Fibroblast of skin of left quadriceps (primary cell): ENCODE measurements at places on chromosomes 5 and 9.
A peak's percentile ranks its signal among the peaks of the same experiment; 100 is the strongest.

GRCh38 chr5:55608595-55609349 lies 74.0 kb upstream of the PLPP1 start:
- DNase-seq = no peak

DNA sequence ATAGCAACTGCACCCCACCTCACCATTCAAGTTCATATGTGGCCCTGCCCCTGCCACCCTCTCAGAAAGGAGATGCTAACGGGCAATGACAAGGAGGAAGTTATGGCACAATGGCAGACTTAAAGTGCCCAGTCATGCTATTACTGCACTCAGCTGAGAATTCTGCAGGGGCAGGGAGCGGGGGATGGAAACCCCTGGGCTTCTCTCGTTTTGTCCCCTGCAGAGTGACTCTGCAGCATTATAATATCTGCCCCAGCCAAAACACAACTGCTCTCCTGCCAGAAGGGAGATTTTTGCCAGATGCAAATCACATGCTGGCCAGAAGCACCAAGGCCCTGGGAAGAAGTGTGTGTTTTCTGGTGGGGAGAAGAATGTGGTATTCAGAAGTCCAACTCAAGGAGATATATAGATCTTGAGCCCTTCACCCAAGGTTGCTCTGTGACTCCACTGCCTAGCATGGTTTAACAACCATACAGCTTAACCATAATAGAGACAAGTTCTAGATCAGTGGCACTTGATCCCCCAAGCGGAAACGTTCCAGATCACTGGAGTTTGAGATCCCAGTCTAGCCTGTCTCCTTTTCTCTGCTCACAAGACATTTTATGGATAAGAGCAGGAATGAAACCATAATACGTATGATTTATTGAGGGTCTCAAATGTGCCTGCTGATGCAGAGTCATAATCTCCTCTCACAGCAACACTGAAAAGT lies 207.0 kb upstream of the MAP3K1 start:
- DNase-seq = no peak

DNA sequence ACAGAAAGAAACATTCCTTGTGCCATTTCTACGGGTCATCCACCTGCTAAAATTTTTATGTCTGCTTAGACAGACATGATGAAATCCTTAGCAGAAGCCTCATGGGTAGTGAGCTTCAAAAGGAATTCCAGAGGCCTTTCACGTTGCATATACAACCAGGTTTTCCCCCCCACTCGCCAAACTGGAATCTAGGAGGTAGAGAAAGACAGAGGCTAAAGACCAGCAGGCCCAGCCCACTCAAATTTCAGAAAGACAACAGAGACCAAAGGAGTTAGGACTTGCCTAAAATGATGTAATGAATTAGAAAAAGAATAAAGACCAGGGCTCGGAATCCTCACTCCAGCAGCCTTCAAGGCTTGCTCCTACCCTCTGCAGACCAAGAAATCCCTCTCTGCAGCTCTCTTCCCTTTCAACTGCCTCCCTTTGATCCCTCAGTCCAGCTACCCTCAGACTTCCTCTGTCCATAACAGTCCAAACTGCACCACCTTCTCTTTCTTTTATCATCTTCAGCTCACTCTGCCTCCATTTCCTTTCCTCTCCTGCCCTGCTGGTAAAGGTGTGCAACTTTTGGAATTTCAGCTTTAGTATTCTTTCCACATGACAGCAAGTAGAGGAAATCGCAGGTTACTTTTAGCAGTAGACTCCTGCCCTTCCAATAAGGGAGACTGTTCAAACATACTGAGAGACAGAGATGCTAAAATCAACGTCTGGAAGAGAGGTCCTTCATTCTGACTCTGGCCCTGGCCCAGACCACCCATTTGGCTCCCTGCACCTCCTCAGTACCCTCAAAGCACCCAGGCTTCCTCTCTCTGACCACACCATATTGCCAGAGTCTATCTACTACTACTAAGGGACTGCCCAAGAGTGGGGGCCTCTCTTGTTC lies 8.9 kb downstream of the B4GALT1 start:
- no peak for DNase-seq

GRCh38 chr5:1737790-1738405 lies 61.7 kb downstream of the MRPL36 start:
- DNase-seq = no peak

DNA sequence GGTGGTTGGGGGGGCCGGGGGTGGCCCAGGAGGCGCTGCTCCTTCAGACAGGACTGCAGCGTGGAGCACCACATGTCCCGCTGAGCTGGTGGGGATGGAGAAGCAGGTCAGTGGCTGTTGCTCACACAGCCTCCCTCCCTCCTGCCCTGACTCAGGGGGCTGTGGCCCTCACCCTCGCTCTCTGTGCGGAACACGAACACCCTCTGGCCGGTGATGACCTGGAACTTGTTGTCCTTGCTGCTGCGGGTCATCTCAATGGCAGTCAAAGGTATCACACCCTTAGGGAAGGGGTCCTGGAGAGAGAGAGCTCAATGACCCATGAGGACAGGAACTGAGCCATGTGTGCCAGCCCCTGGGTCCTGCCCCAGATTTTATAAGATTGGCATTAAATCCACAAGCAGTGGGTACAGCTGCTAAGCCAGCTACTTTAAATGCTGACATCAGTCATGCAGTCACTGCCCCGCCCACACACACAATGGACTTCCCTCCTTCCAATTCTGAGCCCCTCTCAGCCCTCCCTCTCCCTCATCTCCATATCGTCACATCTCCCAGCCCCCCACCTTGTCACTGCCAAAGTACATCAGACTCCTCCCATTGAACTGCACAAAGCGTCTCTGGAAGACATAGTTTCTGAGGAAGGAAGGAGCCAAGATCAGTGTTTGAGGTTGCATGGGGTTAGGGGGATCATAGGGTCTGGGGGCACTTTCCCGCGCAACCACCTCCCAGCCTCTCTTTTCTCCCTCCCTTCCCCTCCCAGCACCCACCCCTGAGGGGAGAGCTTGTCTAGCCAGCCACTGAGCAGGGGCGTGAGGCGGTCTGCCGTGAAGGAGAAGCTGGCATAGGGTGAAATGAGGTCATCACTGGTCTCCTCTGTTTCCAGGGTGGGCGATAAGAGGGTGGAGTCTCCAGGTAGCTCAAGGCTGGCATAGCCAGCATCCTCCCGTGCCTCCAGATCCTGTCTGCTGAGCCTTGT lies 8.9 kb downstream of the ARAP3 start:
- no peak for DNase-seq

DNA sequence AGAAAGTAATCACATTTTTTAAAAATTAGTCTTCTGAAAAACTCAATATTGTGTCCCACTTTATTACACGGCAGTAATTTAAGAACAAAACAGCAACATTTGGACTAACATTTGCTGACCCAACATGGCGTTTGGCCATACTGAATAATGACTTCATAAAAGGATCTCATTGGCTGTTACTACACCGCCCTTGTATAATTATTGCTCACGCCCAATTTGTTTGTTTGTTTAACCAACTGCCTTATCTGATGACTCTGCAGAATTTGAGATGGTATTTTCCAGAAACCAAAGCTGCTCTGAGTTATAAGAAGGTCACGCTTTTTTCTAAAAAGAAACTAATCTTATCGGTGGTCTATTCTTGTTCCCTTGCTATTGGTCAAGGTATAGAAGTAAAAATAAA lies 200.2 kb upstream of the TARS1 start:
- DNase-seq = no peak

GRCh38 chr5:149147676-149148075 lies 6.4 kb downstream of the ABLIM3 start:
- DNase-seq = no peak

DNA sequence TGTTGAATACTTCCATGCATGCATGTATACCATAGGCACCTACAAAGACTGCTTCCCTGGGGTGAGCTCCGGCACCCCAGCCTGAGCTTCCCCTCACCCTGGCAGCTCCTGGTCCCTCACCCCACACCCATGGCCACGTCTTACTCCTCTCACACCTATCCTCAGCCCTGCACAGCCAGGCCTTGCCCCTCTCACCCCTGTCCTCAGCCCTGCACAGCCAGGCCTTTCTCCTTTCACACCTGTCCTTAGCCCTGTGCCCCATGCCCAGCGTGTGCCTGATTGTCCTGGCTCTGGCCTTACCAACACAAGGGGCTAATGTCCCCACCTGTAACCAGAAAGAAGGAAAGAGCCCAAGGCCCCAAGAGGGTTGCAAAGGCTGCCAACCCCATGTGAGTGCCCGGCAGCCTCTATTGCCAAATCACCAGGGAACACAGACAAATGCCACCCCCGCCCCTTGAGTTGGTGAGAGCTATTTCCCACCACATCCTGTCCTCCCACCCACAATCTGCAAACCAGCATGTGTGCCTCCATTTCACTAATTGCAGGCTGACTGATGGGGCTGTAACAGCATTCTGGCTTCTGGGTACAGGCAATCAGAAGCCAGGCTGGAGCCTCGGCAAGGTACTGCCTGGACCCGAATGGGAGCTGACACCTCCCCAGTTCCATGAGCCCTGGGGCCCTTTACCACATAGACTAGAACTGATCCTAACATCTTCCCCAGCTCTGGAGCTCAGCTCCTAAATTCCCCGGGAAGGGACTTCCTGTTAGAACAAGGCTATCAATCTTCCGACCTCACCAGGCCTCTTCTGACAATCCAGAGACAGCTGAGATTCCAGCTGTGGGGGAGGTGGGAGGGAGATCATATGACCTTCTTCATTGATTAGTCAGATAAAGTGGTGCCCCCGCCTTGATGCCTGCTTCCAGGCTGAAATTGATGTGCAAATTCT lies 78.2 kb downstream of the FAM114A2 start:
- DNase-seq = peak; percentile 21

GRCh38 chr9:25513509-25514033 lies 164.7 kb downstream of the TUSC1 start:
- DNase-seq = no peak

GRCh38 chr9:114998326-114998725 lies 67.9 kb upstream of the TNFSF8 start:
- DNase-seq = no peak

- DNase-seq = no peak
These were observed 190.0 kb downstream of the MED10 start for GRCh38 chr5:6188344-6188743.

DNA sequence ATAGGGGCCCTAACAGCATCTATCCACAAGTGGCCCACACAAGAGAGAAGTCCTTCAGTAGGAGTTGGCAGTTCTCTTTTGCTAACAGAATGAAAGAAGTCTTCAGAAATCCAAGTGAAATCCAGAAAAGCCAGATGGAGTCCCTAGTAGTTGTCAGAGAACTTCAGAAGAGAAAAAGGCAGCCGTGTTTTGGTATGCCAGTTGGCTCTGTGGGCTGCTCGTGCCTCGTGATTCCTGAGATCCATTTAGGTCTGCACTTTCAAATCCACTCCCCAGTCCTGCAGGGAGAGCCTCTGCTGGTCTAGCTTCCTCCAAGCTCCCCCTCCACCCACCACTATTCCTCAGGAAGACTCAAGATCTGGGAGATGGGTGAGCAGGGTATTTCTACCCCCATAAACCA lies 69.0 kb downstream of the CFAP90 start:
- no peak for DNase-seq

- DNase-seq = no peak
These were observed 526.1 kb upstream of the CDH18 start for GRCh38 chr5:20514145-20514544.

- DNase-seq = peak; percentile 56
These were observed 289.4 kb upstream of the DAB2 start for GRCh38 chr5:39714036-39714698.

DNA sequence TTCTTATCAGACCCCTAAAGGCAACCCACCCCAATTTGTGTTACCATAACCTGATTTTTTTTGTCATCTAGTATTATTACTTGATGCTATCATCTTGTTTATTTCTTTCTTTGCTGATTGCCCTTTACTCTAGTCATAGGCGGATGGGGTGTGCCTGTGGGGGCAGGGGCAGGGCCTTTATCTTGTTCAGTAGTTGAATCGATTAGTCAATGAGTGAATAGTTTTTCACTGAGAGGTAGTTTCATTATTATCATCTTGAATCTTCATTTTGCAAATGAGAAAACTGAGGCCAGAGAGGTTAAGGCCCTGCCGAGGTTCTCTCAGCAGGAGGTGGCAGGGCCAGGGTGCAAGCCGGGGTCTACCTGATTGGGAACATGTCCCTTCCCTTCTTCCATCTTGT lies 9.4 kb upstream of the GM2A start:
- DNase-seq = no peak

DNA sequence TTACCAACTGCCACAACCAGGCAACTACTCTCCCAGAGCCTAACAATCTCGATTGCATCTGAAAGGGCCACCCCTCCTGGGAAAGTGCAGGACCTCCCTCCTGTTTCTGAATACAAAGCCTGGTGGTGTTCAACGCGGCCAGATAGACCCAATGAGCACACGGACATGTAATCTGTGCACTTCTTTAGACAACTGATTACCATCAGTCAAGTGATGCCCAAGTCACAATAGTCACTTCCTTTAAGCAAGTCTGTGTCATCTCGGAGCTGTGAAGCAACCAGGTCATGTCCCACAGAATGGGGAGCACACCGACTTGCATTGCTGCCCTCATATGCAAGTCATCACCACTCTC lies 739 bp downstream of the C9orf72 start:
- DNase-seq = no peak

DNA sequence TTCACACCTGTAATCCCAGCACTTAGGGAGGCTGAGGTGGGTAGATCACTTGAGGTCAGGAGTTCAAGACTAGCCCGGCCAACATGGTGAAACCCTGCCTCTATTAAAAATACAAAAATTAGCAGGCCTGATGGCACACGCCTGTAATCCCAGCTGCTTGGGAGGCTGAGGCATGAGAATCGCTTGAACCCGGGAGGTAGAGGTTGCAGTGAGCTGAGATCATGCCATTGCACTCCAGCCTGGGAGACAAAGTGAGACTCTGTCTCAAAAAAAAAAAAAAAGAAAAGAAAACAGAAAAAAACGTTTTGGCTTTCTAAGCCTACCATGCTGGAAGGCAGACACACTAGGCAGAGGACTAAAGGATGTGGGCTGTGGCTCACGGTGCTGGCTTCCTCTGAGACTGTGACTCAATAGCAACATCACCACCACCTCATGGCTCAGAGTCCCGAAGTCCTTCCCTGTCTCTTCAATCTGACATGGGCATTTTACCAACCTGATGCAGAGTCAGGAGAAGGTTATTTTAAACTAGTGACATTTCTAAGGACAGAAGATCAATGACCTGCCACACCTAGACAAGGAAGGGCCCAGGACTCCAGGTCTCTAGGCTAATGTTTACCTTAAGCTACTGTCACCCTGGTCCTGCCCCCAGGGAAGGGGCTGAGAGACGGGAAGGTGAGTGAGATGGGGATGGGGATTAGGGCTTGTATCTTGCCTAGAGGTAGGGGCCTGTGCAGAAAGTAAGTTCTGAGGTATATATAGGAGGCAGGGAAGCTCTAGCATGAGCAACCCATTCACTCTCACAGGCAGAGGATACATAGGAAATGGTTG lies 3.7 kb downstream of the ECSCR start:
- no peak for DNase-seq

- DNase-seq = no peak
These were observed 44.1 kb upstream of the ERBIN start for GRCh38 chr5:65882278-65882677.

DNA sequence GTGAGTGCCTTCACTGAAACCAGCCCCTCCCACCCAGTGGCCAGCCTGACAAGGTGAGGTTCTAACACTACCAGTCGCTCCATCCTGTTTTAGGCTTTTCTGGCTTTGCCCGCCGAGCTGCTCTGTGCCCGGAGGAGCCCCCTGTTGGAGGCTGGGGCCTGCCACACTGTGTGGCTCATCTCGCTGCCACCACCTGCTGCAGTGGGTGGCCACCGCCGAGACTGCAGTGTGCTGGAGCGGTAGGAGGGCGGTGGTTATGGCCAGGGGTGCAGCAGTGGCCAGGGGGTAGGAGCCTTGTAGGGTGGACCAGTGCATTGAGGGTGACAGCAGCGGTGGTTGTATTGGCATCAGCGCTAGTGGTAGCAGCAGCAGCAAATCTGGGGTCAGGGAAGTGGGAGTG lies 74.7 kb upstream of the PCAT7 start:
- DNase-seq = no peak

- DNase-seq = no peak
These were observed 9.7 kb downstream of the TERT start for GRCh38 chr5:1285141-1285540.
